ENCODE measurements at places on chromosomes 5 and 9.

DNA sequence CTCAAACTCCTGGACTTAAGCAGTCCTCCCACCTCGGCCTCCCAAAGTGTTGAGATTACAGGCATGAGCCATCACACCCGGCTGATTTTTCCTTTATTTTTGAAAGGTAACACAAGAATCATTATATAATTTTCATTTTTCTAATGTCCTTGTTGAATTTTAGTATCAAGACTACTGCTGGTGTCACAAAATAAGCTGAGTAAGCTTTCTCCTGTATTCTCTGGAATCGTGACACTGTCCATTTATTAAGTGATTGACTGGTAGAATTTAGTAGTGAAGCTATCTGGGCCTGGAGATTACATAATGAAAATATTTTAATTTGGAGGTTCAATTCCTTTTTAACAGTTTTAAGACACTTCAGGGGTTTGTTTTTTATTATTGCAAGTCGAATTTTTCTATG lies 9.5 kb downstream of the CDK20 start:
- DNase-seq: no peak

DNA sequence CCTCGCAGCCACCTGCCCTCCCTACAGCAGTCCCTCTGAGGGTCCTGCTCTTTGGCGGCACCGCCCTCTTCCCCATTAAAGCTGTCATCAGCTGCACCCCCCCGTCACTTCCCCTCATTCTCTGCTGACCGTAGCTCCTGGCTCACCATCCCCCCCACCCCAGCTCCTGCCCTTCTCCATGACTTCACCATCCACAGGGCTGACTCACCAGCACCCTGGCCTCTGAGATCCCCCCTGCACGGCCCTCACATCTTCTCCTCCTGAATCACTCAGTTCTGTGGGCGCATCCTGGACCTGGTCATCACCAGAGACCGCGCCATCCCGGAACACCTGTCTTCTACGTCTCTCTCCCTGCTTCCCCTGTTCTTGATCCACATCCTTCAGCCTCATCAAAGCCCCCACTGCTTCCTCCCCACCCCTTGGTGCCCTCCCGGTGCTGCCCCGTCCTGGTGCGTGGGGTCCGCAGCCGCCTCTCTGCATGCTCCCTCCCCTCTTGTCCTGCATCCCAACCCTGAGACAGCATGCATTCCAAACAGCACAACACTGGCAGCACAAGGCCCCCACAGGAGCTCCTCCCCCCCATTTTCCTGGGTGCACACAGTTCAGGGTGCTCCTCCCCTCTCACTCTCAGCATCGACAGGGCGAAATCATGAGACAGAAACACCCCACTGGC lies 12.9 kb downstream of the FLT4 start:
- no peak for DNase-seq

GRCh38 chr5:171797543-171797942 lies 11.9 kb downstream of the SMIM23 start:
- no peak for DNase-seq

- no peak for DNase-seq
Measured at GRCh38 chr5:73902327-73903051, 276.5 kb downstream of the ARHGEF28 start.

- DNase-seq: no peak
Measured at GRCh38 chr5:56856541-56857178, 41.3 kb downstream of the MAP3K1 start.

DNA sequence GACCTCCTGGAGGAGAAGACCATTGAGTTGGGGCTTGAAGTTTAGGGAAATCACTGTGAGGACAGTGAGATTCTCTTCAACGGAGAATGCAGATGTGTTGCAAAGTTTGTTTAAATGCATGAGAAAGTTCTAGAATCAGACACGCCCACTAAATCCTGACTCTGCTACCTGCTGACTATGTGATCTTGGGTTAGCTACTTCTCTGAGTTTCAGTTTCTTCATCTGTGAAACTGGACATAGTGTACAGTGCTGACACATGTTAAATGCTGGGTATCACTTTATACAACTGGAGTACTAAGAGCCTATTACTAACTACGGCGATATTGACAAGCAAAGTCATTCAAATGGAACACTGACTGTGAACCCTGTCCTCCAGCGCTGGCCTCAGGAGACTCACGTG lies 255.5 kb downstream of the HSPA4 start:
- no peak for DNase-seq

DNA sequence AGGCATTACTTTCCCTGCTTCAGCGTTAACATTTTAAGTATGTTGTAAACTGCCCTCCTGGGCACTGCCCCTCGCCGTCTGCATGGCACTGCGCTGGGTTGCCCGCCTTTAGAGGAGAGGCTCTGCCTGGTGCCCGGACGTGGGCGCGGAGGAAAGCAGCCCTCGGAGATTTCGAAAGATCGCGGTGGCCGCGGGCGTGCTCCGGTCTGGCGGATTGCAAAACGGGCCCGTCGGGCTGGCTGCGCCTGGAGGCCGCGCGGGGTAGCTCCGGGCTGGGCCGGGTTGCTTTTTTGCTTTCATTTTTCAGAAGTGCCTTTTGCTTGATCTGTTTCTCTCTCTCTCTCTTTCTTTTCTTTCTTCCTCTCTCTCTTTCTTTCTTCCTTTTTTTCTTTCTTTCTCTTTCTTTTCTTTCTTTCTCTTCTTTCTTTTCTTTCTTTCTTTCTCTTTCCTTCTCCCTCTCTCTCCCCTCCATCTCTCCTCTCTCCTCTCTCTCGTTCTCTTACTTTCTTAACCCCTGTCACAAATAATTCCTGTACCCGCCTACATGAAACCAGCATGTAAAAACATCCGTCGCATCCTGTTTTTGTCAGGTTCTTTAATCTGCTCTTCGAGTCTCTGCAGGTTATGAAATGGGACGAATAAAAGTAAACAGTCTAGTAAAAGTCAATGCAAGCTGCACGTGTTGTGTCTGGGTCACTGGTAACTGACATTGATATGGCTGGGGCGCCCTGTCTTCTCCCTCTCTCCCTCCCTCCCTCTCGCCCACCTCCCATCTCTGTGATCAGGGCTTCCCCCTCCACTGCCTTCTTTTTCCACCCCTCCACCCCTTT lies 1.7 kb downstream of the FST start:
- DNase-seq: peak; percentile 31

DNA sequence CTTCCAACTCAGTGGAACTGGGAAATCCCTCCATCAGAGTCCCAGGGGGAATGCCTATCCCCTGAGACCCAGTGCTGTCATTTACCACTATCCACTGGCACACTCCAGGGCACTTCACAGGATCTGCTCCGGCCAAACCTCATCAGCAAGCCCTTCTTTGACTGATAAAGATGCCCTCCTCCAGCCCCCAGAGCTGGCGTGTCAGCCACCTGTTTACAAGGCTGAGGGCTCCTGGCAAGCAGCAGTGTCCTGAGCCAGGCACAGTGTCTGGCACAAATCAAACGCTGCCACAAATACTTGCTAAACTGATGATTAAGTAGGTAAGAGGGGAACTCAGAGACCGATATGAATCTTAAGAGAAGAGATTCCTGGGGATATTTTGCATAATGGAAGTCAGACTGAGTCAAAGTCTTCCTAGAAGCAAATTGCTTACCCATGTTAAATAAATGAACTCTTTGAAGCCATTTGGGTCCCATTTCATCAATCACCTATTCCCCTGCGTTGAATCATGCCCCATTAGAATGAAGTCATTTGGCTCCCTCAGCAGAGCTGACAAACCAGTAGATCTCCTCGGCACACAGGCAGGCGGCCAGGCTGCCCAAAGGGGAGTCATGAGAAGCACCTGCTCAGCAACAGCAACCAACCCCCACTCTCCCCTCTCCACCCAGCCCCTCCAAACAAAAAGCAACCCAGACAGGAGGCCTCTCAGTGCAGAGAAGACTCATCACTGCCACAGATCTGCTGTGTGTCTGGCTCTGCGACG lies 97.4 kb downstream of the CDK5RAP2 start:
- no peak for DNase-seq

DNA sequence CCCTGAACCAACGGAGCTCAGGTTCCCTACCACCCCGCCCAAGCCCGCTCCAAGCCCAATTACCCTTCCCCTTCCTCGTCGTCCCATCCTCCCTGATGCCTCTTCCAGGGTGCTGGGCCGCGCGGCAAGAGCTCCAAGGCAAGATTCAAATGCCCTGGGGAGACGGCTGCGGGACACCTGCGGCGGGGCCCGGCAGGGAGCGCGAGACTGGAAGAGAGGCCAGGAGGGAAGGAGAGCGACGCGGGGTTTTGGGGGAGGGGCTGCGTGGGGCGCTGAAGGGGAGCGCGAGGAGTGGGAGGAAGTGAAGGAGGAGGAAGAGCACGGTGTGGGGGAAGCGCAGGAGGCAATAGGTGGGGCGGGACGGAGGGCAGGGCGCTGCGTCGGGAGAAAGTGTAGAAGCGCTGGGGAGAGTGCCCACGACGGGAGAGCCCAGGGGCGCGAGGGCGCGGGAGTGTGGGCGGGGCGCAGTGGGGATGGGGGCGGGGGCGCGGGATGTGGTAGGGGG lies 975 bp upstream of the NXNL2 start:
- no peak for DNase-seq

DNA sequence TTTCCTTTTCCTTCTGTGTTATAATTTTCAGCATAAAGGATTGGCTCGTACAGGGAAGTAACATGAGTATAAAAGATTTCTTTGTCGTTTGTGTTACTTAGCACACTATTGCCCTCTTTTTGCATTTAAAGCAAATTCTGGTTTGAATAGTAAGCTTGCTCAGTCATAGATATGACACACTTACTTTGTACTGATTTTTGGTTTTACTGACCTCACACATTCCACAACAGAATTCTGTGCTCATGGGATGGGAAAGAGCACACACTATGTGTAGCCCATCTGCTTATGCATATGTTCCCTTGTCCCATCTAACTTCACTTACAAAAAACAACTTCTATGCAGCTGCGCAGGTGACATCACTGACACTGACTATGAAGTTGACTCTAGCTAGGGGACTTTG lies 111.9 kb upstream of the MTAP start:
- DNase-seq: no peak

DNA sequence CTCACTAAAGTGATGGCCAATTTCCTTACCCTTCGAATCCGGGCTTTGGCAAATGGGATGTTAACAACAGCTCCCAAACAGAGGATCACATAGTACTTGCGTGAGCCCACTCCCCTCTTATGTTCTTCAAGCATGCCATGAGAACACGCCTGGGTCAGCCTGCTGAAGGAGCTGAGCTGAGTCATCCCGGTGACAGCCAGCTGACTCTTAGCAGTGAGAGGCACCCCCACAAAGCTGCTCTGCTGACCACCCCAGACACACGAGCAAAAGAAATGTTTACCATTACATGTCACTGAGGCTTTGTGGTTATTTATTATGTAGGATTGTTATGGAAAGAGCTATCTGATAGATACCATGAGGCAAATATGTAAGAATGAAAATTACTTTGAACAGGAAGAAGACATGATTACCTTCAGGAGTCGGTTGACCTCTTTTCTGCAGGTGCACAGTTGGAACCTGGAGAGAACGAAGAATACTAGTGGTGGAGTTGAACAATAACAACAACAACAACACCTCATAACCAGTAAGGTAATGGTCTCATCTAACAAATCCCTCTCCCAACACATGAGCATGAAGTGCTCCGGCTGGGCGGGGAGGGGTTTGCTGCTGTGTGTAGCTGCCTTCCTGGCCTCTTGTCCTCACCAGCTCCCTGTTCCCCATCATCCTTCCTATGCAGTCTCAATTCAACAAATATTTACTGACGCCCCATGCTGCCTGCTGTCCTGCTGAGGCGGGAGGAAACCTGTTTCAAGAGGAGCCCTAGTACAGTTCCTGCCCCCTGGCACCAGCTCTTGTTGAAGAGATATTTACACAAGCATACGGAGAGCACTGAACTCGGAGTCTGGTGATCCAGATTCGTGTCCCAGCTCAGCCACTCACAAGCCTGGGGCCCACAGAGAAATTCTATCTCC lies 69.4 kb upstream of the LHFPL2 start:
- DNase-seq: no peak

DNA sequence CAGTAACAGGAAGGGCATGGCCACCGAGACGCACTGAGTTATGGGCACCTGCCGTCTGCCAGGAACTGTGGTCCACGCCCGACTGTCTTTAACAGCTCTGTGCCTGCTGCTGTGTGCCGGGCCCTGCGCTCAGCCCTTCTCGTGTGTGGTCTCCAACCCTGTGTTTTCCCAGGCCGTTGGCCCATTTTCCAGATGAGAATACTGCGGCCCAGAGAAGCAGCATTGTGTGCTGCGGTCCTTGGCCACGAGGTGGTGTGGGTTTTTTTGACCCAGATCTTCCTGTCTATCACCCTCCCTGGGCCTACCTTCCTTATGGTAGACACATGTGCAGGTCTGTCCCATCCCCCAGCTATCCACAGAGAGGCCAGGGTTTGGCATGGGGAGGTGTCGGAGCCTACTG lies 47.0 kb downstream of the RXRA start:
- DNase-seq: no peak

- DNase-seq: no peak
Measured at GRCh38 chr5:9888501-9888901, 258.4 kb upstream of the TAS2R1 start.

- DNase-seq: no peak
Measured at GRCh38 chr5:53915120-53915519, 354.7 kb downstream of the NDUFS4 start.

- DNase-seq: peak; percentile 31
Measured at GRCh38 chr5:157222506-157223230, 42.0 kb downstream of the ITK start.

DNA sequence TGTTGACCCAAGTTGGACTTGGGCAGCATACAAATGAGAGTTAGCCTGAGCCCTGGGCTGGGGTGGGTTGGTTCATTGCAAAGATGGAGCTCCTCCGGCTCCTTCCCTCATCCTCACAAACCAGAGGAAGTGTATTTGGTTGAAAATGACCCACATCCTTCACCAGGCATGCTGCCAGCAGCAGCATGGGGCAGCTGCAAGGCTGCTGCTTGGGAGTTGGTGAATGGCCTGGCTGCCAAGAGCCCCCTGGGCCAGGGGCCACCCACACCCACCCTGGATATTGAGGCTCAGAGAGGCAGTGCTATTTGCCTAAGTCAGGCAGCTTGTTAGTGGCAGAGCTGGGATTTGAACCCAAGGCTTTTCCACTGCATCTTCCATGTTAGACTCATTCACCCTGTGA lies 29.5 kb downstream of the PPARGC1B start:
- no peak for DNase-seq

GRCh38 chr5:176379881-176380280 lies 8.5 kb downstream of the NOP16 start:
- no peak for DNase-seq

DNA sequence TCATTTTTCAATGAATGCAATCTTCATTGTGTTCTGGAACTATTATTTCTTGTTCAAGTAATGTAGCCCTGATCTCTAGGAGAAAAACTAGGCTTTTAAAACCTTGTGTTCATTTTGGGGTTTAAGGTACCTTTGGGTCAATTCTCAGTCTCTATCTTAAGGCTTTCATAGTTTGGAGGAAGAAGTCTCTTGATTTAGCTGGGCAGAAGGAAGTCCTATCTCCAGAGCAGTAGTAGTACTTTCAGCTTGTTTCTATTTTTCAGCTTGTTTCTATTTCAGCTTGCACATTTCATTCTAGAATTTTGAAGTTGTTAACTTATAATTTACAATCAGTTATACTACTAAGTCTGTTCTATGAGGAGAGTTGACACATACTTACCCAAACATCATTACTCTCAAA lies 15.2 kb downstream of the CSNK1G3 start:
- DNase-seq: no peak

- no peak for DNase-seq
Measured at GRCh38 chr5:153938191-153938842, 100.4 kb downstream of the FAM114A2 start.
